Activated T-helper 17 cell treated with anti-CD3 and anti-CD28 coated beads, Interleukin-2, amount 50 U/mL, for 72 hours (primary cell): ENCODE measurements at places on chromosomes 7 and 10.
A peak's percentile ranks its signal among the peaks of the same experiment; 100 is the strongest.

GRCh38 chr10:34590793-34591192 is 224.3 kb downstream of the PARD3 start:
- ATAC-seq: no peak

- no peak for ATAC-seq
These were observed 127.0 kb upstream of the JCAD start for GRCh38 chr10:30186371-30186875.

GRCh38 chr7:144830024-144830785 is 5.6 kb downstream of the TPK1 start:
- peak; percentile 73 for ATAC-seq

GRCh38 chr7:100570954-100571828 is 2.5 kb downstream of the SAP25 start:
- no peak for ATAC-seq
